B cell (primary cell): ENCODE measurements at places on chromosomes 1 and 21. TPM values are rescaled to one million over a fixed set of nuclear protein-coding genes. Genes with fewer than 3 reads are reported as not detected.

Gene ZNF695
- total RNA-seq, result 0.44 and 0.51 TPM in 2 replicates

DNA sequence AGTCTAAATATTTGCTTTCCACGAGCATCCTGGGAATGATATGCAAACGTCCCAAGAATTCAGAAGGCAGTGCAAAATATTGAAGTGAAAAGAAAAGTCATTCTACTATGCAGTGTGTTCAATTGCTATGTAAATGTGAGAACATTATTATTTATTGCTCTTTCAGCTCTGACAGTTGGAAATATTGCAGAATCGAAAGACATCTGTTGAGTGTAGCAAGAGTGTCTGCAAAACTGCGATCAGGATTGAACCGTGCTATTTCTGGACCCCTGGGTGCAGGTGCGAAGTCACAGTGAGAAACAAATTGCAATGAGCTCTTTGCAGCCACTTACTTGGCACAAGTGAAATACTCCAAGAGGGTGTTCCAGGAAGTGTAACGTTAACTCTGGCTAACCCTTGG lies 566.4 kb downstream of the AJAP1 start:
- H3K27me3 ChIP-seq, result no peaks in the 10 kb centered on the region
- DNase-seq, result no peak
- H3K27ac ChIP-seq, result no peak overlapping the region
- H3K4me3 ChIP-seq, result no peak overlapping the region

- no peak overlapping the region for H3K27ac ChIP-seq
- H3K4me1 ChIP-seq, result no peaks in the 10 kb centered on the region
- H3K4me3 ChIP-seq, result no peak overlapping the region
- DNase-seq, result no peak
- H3K36me3 ChIP-seq, result no peaks in the 10 kb centered on the region
Measured at GRCh38 chr1:190104961-190105360, 372.7 kb downstream of the BRINP3 start.

DNA sequence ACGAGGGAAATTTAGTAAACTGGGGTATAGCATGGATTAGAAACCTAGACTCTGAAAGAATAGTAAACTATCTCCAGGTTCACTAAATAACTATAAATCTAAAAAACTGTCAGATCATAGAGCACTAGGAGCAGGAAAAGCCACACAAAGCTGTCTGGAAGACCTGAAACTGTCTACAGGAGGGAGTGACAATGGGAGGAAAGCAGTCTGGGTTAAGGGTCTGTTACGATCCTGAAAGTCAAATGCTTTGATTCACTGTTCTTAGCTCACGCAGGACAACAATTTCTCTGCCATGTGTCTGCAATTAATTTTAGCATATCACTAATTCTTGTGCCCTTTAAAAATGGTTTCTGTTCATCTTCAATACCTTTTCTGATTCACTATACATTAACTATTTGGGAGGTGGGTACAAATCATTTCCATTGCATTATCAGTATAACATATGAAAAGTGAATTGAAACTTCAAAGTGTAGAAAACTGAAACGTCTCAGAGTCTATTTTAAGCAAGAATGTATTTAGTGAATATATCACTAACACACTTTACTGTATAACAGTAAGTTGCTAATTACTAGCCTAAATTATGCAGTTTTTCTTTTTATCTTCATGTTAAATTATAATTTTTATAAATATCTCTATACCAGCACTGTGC lies 18.4 kb downstream of the CEP170 start:
- no peak for DNase-seq
- H3K4me1 ChIP-seq, result peaks cover 8% of the 10 kb centered on the region
- H3K27me3 ChIP-seq, result no peaks in the 10 kb centered on the region
- H3K36me3 ChIP-seq, result peaks cover 5% of the 10 kb centered on the region

GRCh38 chr21:24023402-24023801 lies 1583.9 kb downstream of the MRPL39 start:
- H3K4me1 ChIP-seq, result no peaks in the 10 kb centered on the region
- no peaks in the 10 kb centered on the region for H3K27me3 ChIP-seq
- DNase-seq, result no peak

Gene GPR25
- total RNA-seq, result 1.8 and 3.1 TPM in 2 replicates

Gene RNF186
- total RNA-seq, result not detected in 2 replicates

GRCh38 chr1:153404768-153405167 lies 11.6 kb upstream of the S100A7A start:
- H3K4me3 ChIP-seq, result no peak overlapping the region
- H3K27ac ChIP-seq, result no peak overlapping the region
- H3K27me3 ChIP-seq, result no peaks in the 10 kb centered on the region
- H3K36me3 ChIP-seq, result no peaks in the 10 kb centered on the region
- H3K4me1 ChIP-seq, result no peaks in the 10 kb centered on the region

Gene LAX1
- 20.5 and 23.5 TPM in 2 replicates for total RNA-seq

DNA sequence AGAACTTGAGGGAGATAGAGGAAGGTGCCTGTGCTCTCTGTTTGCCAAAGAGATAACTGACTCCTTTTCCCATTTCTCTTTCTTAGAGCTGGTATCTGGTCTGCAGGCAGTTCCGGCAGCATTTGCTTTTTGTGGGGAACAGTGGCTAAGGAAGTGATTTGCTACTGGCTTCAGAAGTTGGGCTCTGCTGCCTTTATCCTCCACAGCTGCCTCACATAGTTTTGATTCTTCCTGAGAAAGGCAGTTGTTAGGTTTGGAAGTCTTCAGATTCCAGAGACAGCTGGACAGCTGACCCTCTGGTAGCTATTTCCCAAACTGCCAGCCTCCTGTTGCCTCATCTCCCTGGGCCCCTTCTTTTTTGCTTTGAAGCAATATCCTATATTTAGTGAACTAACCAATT lies 62.6 kb upstream of the MACF1 start:
- H3K27ac ChIP-seq, result no peak overlapping the region
- H3K4me1 ChIP-seq, result no peaks in the 10 kb centered on the region
- no peaks in the 10 kb centered on the region for H3K36me3 ChIP-seq
- no peaks in the 10 kb centered on the region for H3K27me3 ChIP-seq

DNA sequence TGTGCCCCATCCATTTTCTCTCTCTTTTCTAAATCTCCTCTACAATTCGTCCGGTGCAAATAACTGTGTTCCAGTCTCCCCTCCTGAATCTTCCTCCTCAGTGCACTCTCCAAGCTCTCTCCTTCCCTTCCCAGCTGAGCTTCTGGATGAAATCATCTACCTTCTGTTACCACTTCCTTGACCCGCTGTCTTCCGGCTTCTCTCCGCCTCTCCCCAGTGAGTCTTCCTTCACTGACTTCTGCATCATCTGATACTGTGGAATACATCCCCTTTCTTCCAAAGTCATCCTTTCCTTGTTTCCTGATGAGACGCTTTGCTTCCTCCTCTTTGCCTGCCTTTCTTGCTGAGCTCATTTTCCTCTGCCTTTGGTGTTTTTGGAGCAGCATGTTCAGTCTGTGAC lies 96.9 kb downstream of the MAB21L3 start:
- H3K36me3 ChIP-seq, result no peaks in the 10 kb centered on the region
- H3K4me3 ChIP-seq, result no peak overlapping the region
- no peak for DNase-seq
- H3K4me1 ChIP-seq, result no peaks in the 10 kb centered on the region
- no peak overlapping the region for H3K27ac ChIP-seq

Gene SEC16B
- 0.10 TPM in 1 of 2 replicates, not detected in the other for total RNA-seq

DNA sequence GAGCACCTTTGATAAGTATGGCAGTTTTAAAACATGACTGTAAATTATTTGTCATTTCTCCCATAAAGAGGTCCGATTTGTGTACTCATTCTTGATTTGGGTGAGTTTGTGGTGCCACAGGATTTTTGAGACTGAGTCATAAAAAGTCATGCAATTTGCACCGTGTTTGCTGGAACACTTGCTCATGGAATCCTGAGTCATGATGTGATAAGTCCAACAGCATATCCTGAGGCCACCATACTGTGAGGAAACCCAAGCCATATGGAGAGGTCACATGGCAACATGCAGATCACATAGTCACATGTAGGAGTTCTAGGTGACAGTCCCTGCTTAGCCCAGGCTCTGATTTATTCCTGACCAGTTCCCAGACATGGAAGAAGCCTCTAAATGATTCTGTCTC lies 40.8 kb upstream of the PRRX1 start:
- no peak for DNase-seq
- H3K4me1 ChIP-seq, result no peaks in the 10 kb centered on the region
- H3K27ac ChIP-seq, result no peak overlapping the region
- no peak overlapping the region for H3K4me3 ChIP-seq
- no peaks in the 10 kb centered on the region for H3K36me3 ChIP-seq

GRCh38 chr21:26320596-26320995 lies 150.0 kb upstream of the APP start:
- H3K27me3 ChIP-seq, result no peaks in the 10 kb centered on the region
- no peak for DNase-seq
- no peaks in the 10 kb centered on the region for H3K36me3 ChIP-seq
- no peaks in the 10 kb centered on the region for H3K4me1 ChIP-seq
- H3K4me3 ChIP-seq, result no peak overlapping the region
- H3K27ac ChIP-seq, result no peak overlapping the region

DNA sequence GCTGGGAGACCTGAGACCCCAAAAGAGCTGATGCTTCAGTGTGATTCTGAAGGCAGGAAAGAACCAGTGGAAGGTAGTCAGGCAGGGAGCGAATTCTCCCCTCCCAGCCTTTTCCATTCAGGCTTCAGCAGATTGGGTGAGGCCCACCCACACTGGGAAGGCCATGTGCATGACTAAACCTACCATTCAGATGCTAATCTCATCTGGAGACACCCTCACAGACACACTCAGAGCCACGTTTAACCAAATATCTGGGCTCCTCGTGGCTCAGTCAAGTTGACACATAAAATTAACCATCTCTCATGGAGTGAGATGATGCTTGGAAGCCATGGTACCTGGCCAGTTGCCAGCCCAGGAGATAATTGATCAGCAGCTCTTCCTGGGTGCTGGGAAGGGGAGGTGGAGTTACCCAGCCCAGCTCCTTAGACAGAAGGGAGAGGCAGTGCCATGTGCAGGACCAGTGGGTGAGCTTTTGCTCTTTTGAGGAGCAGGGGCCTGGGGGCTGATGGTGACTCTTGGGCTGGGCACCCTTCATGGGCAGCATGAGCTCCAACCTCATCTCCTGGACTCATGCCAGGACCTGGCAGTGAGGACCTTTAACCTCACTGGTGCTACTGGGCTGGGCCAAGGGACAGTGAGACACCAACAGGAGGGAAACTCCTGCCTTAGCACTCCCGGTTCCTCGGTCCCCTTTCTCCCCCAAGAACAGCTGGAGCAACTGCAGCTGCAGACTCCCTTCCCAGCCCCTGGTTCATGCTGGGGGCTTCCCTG lies 89.0 kb upstream of the ACTL8 start:
- no peak for DNase-seq
- no peak overlapping the region for H3K27ac ChIP-seq
- no peaks in the 10 kb centered on the region for H3K27me3 ChIP-seq
- no peaks in the 10 kb centered on the region for H3K36me3 ChIP-seq
- H3K4me1 ChIP-seq, result peaks cover under 1% of the 10 kb centered on the region
- no peak overlapping the region for H3K4me3 ChIP-seq

GRCh38 chr1:51926171-51926812 lies 47.8 kb upstream of the NRDC start:
- no peaks in the 10 kb centered on the region for H3K4me1 ChIP-seq
- H3K27ac ChIP-seq, result no peak overlapping the region
- H3K4me3 ChIP-seq, result no peak overlapping the region
- peaks cover 3% of the 10 kb centered on the region for H3K27me3 ChIP-seq

Gene CDA
- total RNA-seq, result not detected in 2 replicates

DNA sequence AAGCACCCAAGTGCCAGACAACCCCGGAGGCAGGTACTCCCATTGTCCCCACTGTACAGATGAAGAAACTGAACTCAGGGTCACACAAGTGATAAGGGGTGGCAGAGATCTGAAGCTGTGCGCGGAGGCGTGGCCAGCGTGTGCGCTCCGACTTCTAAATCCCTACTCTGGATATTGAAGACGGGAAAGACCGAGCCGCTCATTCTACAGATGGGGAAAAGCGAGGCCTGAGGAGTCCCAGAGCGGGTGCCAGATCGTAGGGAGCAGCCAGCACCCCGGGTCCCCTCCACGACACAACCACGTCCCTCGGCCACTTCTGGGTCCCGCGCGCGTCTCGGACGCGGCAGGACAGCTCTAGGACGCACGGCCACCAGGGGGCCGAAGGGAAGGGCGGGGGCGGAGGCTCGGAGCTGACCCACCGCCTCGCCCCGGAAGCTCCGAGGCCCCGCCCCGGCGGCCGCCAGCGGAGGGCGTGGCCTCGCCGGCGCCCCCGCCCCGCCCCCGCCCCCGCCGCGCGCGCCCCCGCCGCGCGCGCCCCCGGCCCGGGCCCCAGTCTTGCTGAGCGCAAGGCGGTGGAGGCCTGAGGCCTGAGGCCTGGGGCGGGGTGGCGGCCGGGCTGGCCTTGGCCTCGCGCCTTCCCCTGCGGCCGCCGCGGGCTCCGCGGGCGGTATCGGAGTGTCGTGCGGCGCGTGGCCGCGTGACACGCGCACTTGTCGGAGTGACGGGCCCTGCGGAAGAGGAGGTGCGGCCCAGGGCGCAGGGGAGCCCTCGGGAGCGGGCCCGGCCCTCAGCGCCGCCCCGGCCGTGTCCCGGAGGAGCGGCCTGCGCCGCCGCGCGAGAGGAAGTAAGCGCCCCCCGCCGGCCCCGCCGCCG lies at the start of gene H6PD:
Gene H6PD (plus strand): TSS at position 552 of the 873 bp plus-strand sequence. CDS start 10,161 bp downstream, outside the sequence.
- no peaks in the 10 kb centered on the region for H3K27me3 ChIP-seq
- peak within 1 kb of the TSS; percentile 55 for H3K4me3 ChIP-seq
- peak within 1 kb of the TSS; percentile 79 for H3K27ac ChIP-seq
- peaks cover 19% of the 10 kb centered on the region for H3K4me1 ChIP-seq
- peak; percentile 92 for DNase-seq

Gene RAB7B
- not detected in 2 replicates for total RNA-seq

- H3K36me3 ChIP-seq, result no peaks in the 10 kb centered on the region
- H3K27me3 ChIP-seq, result peaks cover 7% of the 10 kb centered on the region
- peaks cover 16% of the 10 kb centered on the region for H3K4me1 ChIP-seq
- no peak for DNase-seq
- peak overlapping the region; percentile 94 for H3K4me3 ChIP-seq
Measured at GRCh38 chr1:184755226-184756065, 788 bp upstream of the EDEM3 start.

GRCh38 chr1:21117597-21118001 lies 59.1 kb downstream of the EIF4G3 start:
- no peaks in the 10 kb centered on the region for H3K27me3 ChIP-seq
- H3K27ac ChIP-seq, result no peak overlapping the region
- no peak overlapping the region for H3K4me3 ChIP-seq
- DNase-seq, result no peak
- H3K36me3 ChIP-seq, result no peaks in the 10 kb centered on the region

- H3K27me3 ChIP-seq, result no peaks in the 10 kb centered on the region
- DNase-seq, result no peak
- no peak overlapping the region for H3K4me3 ChIP-seq
Measured at GRCh38 chr1:23763041-23763577, 15.1 kb upstream of the PITHD1 start.

- no peak overlapping the region for H3K27ac ChIP-seq
- no peak overlapping the region for H3K4me3 ChIP-seq
Measured at GRCh38 chr21:42137191-42137904, 66.2 kb downstream of the UMODL1 start.

DNA sequence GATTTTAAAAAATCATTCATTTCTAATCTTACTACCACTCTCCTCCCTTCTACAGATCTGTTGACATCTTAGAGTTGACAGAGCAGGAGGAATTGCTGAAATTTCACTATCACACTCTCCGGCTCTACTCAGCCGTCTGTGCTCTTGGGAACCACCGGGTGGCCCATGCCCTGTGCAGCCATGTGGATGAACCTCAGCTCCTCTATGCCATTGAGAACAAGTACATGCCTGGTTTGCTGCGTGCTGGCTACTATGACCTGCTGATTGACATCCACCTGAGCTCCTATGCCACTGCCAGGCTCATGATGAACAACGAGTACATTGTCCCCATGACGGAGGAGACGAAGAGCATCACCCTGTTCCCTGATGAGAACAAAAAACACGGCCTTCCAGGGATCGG lies 276.7 kb downstream of the ZP4 start:
- H3K4me1 ChIP-seq, result no peaks in the 10 kb centered on the region
- no peak overlapping the region for H3K4me3 ChIP-seq
- no peak for DNase-seq
- no peaks in the 10 kb centered on the region for H3K27me3 ChIP-seq
- no peak overlapping the region for H3K27ac ChIP-seq

GRCh38 chr1:198669023-198669698 lies 30.3 kb downstream of the PTPRC start:
- peaks cover 72% of the 10 kb centered on the region for H3K4me1 ChIP-seq
- H3K4me3 ChIP-seq, result no peak overlapping the region
- DNase-seq, result no peak
- peaks cover 53% of the 10 kb centered on the region for H3K36me3 ChIP-seq
